ENCODE measurements at places on chromosomes 4 and X. TPM values are rescaled to one million over a fixed set of nuclear protein-coding genes. Genes with fewer than 3 reads are reported as not detected.

GRCh38 chr4:107987916-107988762 lies 1.6 kb upstream of the HADH start:
- DNase-seq, result no peak

MBNL3 gene
- total RNA-seq, result 90.5 TPM

GRCh38 chrX:1416327-1416784 lies 24.4 kb upstream of the SLC25A6 start:
- no peak for DNase-seq

NSG1 gene
- 30.2 TPM for total RNA-seq

DNA sequence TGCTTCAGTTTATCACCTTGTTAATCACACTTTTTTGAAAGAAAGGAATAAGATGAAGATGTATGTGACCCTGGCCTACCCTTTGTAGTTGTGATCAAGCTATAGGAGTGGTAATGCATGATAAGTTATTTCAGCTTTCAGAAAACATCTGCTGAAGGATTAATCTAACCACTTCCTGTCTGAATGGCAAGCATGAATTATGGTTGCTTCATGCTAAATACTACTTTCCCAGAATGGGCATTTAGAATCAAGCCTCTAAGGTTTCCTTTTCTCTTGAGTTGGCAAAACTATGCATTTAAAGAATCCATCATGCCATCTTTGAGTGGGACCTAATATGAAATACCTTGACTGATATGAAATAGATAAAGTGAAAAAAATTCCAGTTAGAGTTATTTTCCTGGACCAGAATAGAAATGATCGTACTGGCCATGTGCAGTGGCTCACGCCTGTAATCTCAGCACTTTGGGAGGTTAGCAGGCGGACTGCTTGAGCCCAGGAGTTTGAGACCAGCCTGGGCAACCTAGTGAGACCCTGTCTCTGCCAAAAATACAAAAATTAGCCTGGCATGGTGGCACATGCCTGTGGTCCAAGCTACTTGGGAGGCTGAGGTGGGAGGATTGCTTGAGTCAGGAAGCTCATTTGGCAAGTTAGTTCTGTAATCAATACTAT lies 59.1 kb downstream of the ANXA3 start:
- no peak for DNase-seq

DNA sequence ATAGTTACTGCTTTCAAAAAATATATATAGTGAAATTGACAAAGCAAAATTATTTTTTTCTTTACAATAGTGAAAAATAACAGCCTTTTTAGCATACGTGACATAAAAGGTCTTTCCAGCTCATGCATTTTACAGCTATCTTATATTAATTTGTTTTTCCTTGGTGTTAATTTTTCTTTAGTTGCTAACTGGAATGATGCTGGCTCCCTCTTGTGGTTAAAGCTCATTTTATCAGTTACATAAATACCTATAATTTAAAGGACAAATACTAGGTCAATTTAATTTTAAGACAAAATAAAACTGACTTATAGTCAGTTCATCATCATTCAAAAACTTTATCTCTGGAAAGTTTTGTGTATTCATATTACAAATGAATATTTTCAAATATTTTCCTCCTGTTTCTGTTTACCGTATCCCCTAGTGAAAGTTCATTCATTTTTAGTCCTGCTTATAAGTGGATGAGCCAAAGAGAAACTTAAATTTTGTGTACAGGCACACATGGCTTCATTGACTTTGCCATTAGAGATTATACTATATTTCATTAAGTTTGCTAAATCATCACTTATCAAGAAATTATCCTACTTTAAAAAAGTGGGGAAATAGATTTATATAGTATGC lies 9.9 kb upstream of the ANAPC4 start:
- peak; percentile 56 for DNase-seq

DNA sequence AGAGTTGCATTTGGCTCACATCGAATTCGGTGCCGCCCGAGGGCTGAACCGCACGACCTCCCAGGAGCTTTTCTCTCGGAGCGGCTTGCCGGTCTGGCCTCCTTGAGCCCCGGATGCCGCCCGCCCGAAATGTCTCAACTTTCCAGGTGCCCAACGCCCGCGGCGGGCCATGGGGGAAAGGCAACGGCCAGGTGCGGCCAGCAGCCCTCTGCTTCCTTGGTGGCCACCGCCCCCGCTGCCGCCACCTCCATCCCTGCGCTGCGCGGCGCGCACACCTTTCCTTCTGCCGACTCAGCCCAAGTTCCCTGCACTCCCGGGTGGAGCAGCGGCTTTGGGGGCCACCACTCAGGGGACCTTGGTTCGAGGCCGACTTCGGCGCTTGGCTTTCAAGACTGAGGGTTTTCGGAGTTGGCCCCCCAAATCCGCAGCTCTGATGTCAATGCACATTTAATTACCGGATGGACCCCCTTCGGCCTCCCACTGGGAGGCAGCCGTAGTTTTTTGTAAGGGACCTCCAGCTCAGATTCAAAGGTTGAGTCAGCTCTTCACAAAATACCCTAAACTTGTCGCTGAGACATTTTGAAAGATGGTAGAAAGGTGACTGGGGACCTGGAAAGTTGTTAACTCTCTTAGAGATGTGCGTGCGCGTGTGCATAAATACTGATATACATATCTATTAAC lies 1.1 kb downstream of the AFF2 start:
- DNase-seq, result peak; percentile 16

DNA sequence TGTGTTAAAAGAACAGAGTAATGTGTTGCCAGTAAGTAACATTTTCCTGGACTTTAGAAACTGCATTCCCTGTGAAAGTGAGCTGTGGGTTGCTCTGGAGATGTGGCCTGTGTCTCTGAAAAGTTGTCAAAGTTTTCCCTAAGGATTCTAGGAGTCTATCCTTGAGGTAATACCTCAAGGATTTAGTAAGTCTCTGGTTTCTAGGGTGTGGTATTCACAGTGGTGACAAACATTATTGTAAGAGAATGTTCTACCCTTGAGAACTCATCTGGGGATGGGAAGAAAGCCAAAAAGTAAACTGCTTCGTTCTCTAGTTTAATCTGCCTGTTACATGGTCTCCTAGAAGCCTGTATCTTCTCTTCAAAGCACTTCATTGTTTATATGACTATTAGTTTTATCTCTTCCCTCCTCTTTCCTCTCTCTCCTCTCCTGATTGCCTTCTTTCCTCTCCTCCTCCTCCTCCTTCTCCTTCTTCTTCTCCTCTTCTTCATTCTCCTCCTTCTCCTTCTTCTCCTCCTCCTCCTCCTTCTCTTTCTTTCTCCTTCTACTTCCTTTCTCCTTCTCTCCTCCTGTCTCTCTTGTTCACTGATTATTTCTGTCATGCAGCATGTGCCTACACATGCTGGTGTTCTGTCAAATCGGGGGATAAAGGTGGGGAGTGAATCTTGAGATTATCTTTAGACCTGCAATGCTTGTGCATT lies 321.3 kb downstream of the PTTG2 start:
- DNase-seq, result no peak

- DNase-seq, result no peak
These were observed 93.5 kb upstream of the GALNTL6 start for GRCh38 chr4:171719691-171720090.

DNA sequence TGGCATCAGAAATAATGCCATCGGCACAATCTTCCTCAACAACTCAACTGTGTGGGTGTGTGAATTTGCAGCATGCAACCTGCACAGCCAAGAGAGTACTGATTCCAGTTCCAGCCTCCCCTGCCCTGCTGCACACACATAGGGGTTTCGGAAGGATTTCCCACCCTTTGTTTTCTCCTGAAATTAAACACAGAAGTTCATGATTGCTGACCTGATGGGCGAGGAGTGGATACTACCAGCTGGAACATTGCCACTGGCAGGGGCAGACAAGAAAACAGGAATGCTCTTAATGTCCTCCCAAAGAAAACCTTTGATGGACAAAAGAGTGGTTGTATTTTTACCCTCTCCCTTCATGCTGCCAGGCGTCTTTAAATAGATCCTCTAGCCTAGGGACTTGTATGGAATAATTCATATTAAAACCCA lies 4.8 kb downstream of the NDP start:
- DNase-seq, result no peak

DNA sequence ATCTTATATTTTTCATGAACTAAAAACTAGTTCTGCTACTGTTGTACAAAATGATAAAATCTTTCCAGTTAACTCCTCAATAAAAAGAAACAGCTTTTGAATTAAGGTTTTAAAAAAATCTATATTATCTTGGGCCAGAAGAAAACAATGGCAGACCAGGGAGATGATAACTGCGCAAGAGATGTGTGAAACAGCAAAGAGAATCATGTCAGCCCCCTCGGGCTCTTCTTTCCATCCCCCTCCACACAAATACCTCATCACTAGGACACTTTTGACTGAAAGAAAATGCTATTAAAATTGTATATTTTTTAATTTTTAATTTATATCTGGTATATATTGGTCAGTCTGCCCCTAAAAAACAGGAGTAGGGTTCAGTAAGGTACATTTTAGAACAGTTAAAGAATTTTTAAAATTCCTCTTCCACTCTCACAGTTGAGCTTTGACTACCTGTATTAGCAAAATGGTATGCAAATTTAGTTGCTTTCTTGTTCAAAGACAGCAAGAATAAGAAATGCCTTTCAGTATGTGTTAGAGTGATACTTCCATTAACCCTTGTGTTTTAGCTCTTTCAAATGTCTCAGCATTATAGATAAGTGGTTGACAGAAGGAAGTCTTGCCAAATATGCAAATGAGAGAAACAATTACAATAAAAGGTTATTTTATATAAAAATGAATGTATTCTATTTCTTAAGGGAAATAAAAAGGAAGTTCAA lies 36.4 kb upstream of the LCORL start:
- DNase-seq, result no peak

GRCh38 chr4:77358315-77358928 lies 201.4 kb downstream of the CCNG2 start:
- peak; percentile 71 for DNase-seq

GRCh38 chrX:63702556-63702955 lies 82.5 kb downstream of the ARHGEF9 start:
- no peak for DNase-seq

DNA sequence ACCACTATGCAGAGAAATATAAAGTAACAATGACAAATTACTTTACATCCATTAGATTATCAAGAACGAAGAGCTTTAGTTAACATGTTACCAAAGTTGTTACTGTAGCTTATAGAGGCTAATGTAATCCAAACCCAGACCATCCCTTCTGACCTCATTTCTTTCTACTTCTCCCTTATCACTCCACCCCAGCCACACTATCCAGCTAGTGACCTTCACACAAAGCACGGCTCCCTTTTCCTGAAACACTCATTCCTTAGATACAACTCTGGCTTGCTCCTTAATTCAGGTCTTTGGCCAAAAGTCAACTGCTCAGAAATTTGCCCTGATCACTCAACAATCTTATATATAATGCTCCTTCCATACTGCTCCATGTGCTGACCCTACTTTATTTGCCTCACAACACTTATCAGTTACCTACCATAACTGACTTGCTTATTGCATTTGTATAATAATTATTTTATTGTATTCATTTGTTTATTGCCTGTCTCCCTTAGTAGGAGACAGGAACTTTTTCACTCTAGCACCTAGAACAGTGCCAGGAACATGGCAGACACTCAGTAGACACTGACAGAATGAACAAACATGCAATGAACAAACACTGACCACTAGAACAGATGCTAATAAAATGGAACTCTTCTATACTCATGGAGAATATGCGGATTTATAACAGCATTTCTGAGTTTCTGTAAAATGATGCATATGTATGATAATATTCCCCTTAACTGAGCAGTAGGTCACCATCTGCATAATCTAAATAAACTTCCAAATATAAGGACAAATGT lies 67.6 kb downstream of the EIF4E start:
- no peak for DNase-seq

GRCh38 chr4:151906438-151906837 lies 145.6 kb upstream of the GATB start:
- DNase-seq, result no peak

UGT8 gene
- 39.3 TPM for total RNA-seq

GRCh38 chr4:39427520-39428114 lies 20.9 kb downstream of the KLB start:
- peak; percentile 48 for DNase-seq

DNA sequence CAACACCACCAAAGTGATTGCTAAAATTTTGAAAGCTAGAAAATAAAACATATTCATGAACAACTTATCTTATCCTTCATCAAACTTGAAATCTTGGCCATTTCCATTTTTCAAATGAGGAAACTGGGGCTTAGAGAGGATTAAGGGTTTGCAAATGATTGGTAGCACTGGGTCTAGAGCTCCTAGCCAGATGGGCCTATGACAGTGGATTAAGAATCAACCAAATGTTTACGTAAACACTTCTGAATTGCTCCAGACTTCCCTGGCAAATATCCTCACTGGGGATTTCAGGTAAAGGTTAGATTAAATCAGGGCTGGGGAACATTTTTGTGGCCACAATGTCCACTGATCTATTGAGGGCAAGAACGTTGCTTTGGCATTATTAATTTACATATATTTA lies 241.2 kb downstream of the ANK2 start:
- DNase-seq, result no peak

NCAPG gene
- 11.9 TPM for total RNA-seq

DNA sequence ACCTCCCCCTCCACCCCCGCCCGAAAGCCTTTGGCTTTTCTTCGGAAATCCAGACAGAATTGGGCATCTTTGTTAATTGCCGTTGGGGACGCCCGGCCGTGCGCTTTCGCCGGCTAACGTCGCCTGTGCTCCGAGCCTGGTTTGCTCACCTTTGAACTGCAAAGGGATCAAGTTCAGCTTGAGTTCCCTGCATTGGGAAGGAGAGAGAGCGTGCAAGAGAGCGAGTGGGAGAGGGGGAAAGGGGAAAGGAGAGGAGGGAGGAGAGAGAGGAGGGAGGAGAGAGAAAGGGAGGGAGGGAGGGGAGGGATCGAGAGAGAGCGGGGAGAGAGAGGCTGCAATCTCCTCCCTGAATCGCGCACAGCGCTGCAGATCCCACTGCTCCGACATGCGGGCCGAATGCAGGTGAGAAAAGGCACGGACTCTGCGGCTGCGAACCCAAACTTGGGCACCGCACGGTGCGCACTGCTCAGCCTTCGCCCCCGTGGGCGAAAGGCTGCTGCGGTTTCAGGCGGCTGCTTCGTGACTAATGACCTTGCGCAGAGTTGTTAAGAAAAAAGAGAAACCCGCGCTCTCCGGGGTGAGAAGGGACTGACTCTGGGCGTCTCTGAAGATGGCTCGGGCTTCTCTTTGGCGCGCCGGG lies at the start of gene PCDH7:
Gene PCDH7 (plus strand): TSS at position 349 of the 640 bp plus-strand sequence. CDS start 1,054 bp downstream, outside the sequence.
- DNase-seq, result peak; percentile 66

DNA sequence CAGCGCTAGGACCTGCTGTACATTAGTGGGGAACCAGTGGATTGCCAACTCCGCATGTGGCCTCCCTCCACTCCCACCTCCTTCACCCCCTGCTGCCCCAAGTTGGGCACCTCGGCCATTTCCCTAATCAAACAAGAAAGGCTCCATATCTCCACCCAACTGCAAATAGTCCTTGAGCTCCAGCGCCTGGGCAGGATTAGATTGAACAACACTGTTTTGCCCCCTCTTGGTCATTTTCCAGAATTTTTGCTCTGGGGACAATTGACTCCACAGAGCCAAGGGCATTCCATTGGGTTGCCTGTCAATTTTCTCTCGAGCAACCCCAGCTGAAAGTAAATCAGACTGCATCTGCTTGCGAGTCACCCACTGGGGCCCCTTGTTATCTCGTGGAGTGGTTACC lies 29.6 kb downstream of the CXCL13 start:
- no peak for DNase-seq

DNA sequence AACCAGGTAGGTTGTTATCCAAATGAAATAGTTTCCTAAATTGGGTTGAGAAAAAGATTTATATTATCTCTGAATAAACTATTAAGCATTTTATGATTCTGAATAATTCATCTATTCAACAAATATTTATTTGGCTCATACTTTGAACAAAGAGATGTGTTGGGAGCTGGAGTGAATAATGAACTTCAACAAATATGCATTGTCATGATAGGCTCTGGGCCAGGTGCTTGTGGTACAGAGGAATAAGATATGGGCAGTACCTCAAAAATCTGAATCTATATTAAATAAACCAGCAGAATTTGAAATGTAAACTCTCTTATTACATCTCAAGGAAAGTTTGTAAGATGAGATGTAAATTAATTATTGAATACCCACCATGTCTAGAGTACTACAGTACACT lies 75.7 kb upstream of the DCLK2 start:
- no peak for DNase-seq

Data from hepatocyte (in vitro differentiated cells).